ENCODE measurements at places on chromosomes 6 and 20.

GRCh38 chr6:150220634-150221551 lies 78.0 kb downstream of the PPP1R14C start:
- no peak for DNase-seq

DNA sequence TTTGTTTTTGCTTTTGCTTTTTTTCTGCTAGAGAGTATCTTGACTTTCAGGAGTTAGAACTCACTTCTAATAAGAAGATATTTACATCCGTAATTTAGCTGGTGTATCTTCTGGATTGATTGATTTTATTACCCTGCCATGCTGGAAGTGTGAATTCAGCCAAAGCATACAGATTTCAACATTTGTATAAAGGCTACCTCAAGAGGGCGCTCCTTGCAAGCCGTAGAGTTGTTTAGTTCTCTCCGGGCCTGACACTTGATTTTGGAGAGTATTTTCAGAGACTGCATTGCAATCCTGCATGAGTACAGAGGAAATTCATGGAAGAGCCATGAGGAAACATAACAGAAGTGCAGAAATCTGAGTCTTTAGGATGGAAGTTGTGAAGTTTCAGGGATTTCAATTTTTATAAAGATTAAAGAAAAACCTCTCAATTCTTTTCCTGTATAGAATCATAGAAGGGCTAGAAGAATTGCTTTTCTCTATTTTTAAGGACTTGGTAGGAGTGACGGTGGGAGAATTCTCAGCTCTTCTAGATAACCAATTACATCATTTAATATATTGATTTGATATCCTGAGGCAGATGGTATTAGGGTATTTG lies 66.7 kb upstream of the TIAM2 start:
- peak; percentile 17 for DNase-seq

GRCh38 chr20:5448449-5449118 lies 131.8 kb upstream of the PROKR2 start:
- peak; percentile 25 for DNase-seq

GRCh38 chr6:30651143-30651542 lies 4.2 kb downstream of the C6orf136 start:
- no peak for DNase-seq

DNA sequence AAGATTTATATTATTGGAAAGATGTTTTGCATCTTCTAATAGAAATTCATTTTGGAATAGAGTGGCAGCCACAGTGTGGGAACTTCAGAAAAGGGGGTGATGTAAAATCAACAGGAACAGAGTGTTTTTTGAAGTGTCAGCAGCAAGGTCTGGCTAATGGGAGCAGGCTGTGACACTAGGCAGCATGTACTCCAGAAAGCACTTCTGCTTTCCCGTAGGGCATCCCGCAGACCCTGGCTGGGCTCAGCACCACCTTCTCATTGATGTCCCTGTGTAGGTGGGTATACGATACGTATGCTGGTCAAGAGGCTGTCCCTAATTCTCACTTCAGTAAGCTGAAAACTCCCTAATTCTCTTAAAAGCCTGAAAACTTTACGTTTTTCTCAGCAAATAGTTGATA lies 74.7 kb downstream of the EYA4 start:
- DNase-seq: no peak

GRCh38 chr20:64181391-64181790 lies 17.1 kb downstream of the MYT1 start:
- DNase-seq: no peak

DNA sequence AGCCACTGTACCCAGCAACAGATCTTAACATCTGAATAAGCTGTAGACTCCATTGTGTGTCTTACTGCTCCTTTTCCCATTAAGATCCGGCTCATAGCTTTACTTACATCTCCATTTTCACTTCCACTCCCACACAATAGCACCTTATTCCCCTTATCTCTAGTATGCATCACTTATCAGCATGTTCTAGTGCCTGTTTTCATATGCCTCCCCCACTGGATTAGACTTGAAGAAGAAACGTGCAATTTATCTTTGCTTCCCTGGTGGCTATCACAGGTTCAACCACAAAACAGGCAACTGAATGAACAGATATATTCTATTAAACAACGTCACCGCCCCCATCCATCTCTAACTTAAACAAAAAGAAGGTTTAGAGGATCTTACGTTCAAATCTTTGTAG lies 12.1 kb downstream of the SSR1 start:
- no peak for DNase-seq

DNA sequence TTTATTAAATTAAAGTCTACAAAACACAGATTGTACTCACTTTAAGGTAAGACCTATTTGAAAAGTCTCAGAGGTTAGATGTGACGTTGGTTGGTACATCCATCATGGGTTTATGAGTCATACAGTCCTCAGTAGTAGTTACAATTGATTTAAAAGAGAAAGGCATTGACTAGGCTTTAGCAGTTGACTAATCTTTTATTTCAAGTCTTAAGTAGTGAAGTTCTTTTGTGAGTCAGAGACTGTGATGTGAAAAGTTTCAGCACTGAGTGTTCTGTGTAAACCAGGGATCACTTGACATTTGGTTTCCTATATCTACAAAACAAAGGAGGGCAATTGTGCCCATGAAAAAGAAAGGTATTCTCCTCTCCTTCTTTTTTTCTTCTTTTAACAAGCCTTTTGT lies 221.3 kb downstream of the GRIK2 start:
- no peak for DNase-seq

- DNase-seq: no peak
Observed at GRCh38 chr6:15870333-15871043, 207.7 kb upstream of the DTNBP1 start.

DNA sequence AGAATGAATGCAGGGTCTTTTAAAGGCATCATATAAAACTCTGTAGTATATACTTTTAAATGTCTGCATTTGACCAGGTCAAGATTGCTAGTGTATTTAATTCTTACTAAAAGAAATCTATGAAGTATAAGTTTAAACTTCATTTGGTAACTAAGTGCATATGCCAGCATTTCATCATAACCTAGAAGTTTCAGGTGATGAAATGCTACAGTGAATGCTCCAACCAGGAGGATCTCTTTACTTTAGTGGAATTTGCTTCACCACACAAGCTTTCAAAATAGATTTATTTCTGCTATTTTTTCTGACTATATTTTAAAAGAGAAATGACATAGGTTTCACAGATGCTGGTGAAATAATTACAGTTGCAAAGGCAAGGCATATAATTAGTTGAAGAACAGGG lies 141.9 kb downstream of the HIVEP2 start:
- DNase-seq: no peak

- DNase-seq: no peak
Observed at GRCh38 chr6:3147914-3148757, 9.2 kb downstream of the TUBB2A start.

GRCh38 chr6:20816126-20816525 lies 281.9 kb downstream of the CDKAL1 start:
- no peak for DNase-seq

GRCh38 chr6:158284007-158284875 lies 28.0 kb upstream of the TULP4 start:
- no peak for DNase-seq

- no peak for DNase-seq
Observed at GRCh38 chr6:33091957-33092356, 16.2 kb downstream of the HLA-DPB1 start.

DNA sequence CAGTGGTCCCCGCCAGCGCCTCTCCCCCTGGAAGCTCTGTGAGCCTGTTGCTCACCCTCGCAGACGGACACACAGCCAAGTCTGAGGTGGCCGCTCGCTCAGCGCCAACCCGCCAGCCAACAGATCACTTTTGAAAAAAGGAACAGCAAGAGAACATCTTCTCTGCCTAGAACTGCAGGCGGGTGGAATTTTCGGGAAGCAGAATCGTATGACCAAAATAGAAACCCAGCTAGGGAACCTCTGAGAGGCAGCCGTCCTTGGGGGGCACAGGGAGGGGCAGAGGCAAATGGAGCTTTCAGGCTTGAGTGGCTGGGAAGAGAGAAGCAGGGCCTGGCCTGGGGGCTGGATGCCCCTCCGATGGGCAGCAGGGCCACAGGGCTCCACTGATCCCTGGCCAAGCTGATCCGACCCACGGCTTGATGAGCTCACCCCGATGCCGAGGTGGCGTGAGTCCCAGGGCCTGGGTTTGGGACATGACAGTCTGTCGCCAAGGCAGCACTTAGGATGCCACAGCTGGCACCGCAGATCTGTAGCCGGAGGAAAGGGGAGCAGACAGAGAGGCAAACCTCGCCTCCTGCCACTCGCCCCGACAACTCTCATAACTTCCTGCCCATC lies 9.8 kb downstream of the NFATC2 start:
- no peak for DNase-seq

DNA sequence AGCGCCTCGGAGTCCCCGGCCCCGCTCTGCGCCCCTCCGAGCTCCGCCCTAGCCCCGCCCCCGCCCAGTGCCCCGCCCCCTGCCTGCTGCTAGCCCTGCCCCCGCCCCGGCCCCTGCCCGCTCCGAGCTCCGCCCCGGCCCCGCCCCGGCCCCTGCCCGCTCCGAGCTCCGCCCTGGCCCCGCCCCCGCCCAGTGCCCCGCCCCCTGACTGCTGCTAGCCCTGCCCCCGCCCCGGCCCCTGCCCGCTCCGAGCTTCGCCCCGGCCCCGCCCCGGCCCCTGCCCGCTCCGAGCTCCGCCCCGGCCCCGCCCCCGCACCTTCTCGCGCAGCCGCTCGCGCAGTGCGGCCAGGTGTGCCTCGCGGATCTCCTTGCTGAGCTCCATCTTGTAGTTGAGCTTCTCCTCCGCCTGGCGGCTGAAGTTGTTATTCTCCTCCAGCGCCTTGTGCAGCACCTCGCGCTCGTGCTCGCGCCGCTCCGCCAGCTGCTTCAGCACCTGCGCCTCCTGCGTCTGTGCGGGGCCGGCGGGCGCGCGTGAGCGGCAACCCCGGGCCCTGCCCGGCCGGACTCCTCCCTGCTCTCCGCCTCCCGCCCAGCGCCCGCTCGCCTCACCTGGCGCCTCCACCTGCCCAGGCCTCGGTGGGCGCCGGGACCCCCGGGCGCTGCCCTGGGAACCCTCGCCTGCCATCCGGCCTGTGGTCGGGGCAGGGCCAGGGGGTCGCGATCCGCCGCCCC lies 11.3 kb downstream of the STMN3 start:
- peak; percentile 97 for DNase-seq

GRCh38 chr20:17316316-17317038 lies 89.6 kb downstream of the PCSK2 start:
- DNase-seq: no peak

DNA sequence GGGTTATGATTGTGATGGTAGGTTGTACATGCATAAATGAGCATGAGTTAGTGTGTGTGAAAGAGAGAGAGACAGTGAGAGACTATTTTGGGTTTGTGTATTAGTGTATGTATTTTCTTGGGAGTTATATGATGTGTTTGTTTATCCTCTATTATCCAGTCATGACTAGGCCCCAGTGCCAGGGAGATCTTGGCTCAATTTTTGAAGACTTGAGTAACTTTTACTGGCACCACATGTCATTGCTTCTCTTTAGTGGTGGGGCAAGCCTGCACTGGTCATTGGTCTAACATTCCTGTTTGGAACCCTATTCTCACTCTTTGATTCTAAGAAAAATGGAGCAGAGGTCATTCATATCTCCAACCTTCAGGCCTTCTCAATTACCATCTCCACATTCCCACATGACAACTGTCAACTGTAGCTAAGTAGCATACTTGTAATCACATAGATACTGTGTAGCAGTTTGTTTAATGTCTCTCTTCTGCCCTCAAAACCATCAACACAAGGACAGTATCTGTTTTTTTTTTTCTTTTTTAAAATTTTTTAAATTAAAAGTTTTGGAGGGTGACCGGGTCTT lies 8.8 kb downstream of the L3MBTL1 start:
- DNase-seq: no peak

- DNase-seq: no peak
Observed at GRCh38 chr6:130178692-130179091, 44.1 kb downstream of the SAMD3 start.

- DNase-seq: no peak
Observed at GRCh38 chr6:46128476-46128875, 1.3 kb upstream of the ENPP4 start.

- no peak for DNase-seq
Observed at GRCh38 chr6:73980096-73980495, 284.1 kb downstream of the CD109 start.

- peak; percentile 64 for DNase-seq
Observed at GRCh38 chr6:6547110-6547879, 41.2 kb upstream of the LY86 start.

DNA sequence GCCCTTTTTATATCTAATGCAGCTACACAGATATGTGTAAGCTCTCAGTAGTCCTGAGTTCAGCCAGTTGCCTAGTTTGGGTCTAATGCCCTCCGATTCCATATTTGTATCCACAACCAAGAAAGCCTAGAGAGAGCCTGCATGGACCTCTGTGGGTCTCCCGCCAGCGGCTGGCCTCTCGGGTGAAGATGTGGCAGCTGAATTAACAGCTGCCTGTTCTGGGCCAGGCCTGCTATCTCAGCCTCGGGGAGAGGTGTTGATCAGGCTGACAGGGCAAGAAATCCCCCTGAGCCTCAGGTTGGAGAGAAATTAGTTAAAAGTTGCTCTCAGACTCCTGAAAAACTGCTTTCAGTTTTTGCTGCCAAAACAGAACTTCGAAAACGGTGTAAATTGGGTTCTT lies 19.8 kb downstream of the PTK7 start:
- DNase-seq: no peak

GRCh38 chr6:8810325-8810724 lies 375.0 kb upstream of the SLC35B3 start:
- no peak for DNase-seq

DNA sequence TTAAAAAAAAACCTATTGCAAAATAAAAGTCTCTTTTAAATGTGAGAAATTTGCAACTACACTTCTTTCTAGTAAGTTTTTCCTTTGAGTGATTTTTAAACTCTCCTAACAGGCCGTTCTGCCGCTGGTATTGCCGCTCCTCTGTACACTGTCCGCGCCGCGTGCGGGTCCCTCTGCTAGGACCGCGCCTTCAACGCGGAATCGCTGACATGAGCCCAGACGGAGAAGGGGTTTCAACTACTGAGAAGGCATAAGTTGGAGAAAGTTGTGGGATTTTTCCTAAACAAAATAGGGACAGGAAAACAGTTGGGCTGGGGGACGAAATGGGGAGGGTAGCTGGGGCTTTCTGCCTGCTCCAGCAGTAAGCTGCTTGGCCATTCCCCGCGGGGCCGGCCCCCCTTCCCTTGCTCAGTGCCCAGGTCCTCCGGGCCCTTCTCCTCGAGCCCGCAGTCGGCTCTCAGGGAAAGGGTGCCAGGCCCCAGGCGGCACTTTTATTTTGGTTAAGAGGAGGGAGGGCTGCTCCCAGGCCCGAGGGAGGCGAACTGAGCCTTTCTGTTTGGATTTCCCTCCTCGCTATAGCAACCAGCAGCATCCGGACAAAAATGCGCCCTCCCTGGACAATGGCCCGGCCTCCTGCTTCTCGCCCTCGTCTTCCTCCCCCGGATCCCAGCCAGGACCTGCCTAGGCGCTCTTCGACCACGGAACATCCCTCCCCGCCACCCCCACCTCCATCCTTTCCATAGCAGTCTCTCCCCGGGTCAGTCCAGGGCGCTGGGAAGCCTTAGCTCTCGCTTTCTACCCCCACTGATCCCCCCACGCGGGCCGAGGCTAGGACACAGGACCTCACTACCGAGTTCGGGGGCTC lies 6.8 kb upstream of the POU3F2 start:
- DNase-seq: no peak

Measured in stimulated activated CD8-positive, alpha-beta memory T cell treated with anti-CD3 and anti-CD28 coated beads, Interleukin-4, amount 100 ng/mL, for 1 hour (primary cell).